ENCODE measurements at places on chromosomes 1 and 21.

DNA sequence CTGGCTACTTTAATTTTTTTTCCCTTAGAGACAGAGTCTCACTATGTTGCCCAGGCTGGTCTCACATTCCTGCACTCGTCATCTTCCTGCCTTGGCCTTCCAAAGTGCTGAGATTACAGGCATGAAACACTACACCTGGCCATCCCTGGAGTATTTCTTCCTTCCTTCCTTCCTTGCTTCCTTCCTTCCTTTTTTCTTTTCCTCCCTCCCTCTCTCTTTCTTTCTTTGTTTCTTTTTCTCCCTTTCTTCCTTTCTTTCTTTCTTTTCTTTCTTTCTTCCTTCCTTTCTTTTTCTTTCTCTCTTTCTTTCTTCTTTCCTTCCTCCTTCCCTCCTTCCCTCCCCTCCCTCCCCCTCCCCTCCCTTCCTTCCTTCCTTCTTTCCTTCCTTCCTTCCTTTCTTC, 46.4 kb upstream of the PM20D1 start:
- no peak for DNase-seq

GRCh38 chr21:38802050-38803026, 3.4 kb upstream of the ETS2 start:
- DNase-seq = no peak

DNA sequence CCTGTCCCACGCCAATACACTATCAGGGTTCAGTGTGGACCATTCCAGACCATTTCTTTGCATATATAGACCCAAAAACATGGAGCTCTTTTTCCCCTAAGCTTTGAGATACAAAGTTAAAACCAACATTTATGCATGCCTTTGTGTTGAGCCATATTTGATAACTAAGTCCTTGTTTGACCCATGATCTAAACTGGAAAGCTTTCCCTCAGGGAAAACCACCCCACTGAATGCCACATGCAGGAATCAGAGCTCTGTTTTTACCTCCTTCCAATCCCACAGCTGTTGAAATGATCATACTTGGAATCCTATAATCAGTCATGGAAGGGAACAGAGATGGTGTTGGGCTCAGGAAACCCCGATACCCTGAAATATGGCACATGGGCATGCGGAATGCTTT, 14.8 kb upstream of the SLC45A1 start:
- peak; percentile 25 for DNase-seq

GRCh38 chr1:2187619-2188018, 7.0 kb downstream of the FAAP20 start:
- DNase-seq = no peak

- DNase-seq = no peak
Observed at GRCh38 chr21:45774291-45774690, 130.8 kb downstream of the PCBP3 start.

DNA sequence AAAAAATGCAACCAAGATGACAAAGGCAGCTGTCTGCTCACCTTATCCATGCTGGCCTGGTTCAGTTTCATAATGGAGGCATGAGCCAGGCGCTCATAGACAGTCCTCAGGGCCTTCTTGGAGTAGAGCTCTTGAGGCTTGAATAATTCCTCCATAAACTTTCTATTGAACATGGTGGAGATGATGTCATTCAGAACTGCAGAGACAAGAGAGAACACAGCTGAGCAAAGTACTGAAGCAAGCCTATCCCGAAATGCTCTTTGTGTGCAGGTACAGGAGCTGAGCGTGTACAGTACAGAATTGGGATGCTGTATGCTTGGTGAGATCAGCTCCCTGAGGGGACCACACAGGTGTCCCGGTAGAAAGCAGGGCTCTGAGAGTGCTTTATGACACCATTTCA, 11.5 kb downstream of the OSCP1 start:
- no peak for DNase-seq

DNA sequence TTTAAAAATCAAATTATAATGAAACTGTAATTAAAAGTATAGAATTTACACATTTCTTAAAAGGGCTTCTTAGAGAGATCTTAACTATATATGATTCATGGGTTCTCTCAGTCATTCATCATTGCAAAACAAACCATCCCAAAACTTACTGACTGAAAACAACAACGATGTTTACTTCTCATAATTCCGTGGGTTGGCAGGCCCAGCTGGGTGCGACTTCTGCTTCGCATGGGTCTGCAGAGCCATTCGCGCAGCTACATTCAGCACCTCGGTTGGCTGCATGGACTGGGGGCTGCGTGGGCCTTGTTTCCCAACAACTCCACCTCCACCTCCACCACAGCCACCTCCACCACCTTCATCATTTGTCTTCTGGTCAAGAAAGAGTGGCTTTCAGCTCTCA, 4.0 kb downstream of the SLAMF8 start:
- DNase-seq = no peak

DNA sequence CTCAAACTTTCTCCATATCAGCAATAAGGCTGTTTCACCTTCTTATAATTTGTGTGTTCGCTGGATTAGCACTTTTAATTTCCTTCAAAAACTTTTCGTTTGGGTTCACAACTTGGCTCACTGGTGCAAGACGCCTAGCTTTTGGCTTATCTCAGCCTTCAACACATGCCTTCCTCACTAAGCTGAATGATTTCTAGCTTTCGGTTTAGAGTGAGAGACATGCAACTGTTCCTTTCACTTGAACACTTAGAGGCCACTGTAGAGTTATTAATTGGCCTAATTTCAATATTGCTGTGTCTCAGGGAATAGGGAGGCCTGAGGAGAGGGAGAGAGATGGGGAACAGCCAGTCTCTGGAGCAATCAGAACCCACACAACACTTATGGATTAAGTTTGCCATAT, 41.2 kb upstream of the IFNLR1 start:
- DNase-seq = no peak

GRCh38 chr1:31588751-31589515, 12.6 kb downstream of the TINAGL1 start:
- DNase-seq = no peak

DNA sequence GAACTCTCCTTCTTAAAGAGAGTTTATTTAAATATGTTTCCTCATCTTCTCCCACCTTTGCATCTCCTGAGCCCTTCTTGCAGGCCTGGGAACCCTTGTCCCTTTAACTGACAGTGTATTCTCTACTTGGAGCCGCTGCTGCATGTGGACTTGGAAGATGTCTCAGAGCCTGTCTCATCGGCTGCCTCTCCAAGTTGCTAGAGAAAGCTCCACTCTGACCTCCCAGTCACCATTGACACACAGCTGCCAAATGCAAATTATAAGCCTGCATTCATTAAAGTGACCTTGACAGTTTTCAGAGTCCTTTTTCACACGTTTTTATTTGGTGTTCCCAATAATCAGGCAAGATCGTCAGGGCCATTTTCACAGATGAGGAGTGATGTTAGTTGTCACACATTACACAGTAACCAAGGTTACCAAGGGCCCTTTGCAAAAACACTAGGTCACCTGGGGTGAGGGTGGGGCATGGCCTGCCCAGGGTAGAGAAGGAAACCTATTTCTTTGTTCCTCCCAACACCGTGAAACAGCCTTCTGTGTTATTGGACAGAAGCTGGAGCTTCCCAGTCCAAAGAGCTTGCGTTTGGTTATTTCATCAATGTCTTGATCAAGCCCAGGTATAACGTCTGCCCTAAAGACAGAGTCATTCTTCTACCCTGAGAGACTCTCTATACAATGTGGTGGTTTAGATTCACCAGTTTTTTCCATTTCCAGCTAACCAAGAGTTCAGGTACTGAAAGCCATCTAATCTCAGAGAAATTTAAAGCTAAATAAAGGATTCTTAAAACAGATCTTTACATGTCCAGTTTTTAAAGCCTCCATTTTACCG, 164.1 kb downstream of the GALNT2 start:
- DNase-seq = no peak

DNA sequence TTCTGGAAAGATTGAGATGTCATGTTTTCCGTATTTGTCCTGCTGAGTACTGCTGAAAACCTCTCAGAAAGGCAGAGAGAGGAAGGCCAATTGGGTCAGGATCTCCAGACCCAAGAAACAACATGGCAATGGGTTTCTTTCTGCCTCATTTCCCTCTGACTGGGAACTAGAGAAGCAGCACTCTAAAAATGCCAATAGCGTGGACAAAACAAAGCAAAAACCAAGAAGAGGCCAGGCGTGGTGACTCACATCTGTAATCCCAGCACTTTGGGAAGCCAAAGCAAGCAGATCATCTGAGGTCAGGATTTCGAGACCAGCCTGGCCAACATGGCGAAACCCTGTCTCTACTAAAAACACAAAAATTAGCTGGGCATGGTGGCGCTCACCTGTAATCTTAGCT, 18.3 kb downstream of the TNFRSF9 start:
- no peak for DNase-seq

DNA sequence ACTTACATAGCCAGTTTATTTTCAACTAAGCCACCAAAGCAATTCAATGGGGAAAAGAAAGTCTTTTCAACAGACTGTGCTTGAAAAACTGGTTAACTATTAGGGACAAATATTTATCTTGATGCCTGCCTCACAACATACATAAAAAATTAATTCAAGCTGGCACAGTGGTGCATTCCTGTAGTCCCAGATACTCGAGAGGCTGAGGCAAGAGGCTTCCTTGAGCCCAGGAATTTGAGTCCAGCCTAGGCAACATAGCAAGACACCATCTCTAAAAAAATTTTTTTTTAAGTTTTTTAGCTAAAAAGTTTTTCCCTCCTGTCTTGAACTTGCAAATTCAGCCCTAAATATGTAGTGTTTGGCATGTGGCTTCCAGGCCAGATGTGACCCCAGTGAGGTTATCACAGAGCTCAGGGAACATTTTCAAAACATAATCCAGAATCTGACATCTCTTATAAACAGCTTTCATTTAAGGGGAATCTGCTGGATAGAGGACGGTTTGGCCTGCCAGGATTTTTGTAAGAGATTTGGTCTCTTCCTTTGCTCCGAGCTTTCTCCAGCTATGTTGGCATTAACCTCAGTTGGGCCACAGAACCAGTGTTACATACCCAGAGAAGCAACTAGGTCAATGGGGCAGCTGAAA, 46.4 kb downstream of the COL6A1 start:
- no peak for DNase-seq

DNA sequence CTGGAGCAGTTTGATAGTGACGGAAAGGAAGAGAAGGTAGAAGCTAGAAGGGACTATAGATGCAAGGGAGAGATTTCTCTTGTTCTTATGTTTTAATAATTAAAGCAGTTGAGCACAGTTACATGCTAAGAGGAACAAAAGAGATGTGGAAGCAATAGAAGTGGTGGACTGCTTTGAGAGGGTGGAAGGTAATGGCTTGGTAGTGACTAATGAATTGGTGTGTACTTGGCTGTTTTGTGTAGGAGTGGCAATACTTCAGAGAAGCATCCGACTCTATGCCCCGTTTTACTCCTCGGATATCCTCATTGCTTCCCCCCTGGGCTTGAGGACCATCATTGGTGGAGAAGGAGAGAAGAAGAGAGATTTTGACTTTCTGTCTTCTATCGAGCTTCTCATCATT, 12.8 kb downstream of the UTP25 start:
- no peak for DNase-seq

DNA sequence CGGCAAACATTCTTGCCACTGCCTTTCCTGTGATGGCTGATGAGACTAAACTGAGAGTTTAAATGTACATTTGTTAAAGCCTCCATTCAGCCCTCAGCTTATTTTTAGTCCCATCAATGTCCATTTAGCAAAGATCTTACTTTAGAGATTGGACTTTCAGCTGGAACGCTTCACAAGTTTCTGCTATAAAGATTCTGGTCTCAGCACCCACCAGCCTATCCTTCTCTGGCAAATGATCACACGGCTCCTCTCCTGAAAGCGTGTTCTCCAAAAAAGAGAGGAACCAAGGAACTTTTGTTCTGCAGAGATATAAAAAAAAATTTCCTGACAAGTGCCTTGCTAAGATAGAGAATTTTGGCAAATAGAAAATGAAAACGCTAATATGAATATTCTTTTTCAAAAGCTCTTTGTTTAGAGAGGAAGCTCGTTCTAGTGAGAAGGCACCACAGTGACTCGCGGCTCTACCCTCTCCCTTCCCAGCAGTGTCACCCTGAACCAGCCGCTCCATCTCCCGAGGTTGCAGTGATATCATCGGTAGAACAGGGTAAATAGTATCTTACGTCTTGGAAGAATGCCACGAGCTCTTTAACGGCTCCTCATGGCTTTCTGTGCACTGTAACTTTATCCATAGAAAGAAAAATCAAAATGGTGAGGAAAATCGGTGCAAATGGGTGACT, 200.2 kb downstream of the APP start:
- DNase-seq = no peak

GRCh38 chr1:210536254-210536961, 207.7 kb downstream of the HHAT start:
- no peak for DNase-seq

GRCh38 chr1:27725374-27726172, at the start of gene FAM76A:
Gene FAM76A, plus strand, starts transcription at chr1:27725961. Its CDS starts 120 bp downstream, at chr1:27726081.
- peak; percentile 93 for DNase-seq

DNA sequence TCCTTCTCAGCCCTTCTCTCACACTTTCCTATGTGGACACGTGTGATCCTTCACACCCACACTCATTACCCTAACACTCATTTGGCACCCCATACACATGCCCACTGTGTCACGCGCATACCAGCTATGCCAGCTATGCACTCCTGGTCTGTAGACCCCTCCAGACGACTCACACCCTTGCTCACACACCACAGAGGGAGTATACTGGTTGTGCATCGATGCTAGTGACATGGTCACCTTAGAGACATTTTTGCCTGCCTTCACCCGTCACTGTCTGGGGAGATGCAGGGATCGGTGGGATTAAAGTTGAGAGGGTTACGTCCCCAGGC, 8.3 kb upstream of the PPM1J start:
- no peak for DNase-seq

DNA sequence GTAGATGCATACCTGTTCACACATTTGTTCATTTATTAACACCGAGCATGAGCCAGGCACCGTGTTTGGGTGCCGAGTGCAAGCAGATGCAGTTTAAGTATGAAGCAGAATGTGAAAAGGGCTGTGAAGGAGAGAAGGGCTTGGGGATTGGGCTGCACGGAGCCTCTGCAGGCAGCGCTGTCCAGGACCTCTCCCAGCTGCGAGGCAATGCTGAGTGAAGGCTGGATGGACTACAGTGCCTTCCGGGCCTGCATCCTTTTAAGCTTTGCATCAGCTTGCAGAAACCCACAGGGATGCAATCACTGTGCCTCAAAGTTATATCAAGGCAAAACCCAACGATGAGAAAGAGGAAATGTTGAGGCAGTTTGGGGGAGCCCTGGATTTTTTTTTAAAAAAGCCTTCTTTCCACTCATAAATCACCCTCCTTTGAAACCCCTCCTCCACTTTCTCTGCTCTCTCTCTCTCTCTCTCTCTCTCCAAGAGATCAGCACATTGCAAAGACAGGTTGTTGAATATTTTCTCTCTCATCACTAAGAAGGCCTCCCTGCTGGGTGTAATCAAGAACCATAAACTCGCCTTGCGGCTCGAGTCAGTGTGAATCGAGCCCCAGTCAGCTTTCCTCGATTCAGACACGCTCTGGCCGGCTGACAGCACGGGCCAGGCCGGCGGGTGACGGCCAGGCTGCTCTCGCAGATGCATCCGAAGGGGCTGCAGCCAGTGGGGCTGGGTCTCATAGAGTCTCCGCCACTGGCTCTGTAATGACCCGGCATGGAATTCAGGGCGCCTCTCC, 89.2 kb upstream of the POU3F1 start:
- DNase-seq = no peak

All from GM04503 (cell line).